ENCODE measurements at places on chromosomes 3 and 15. TPM values are rescaled to one million over a fixed set of nuclear protein-coding genes. Genes with fewer than 3 reads are reported as not detected.

The IL17RD gene
- not detected for polyA plus RNA-seq

The CRTC3 gene
- 30.9 TPM for polyA plus RNA-seq

The COMMD2 gene
- 70.8 TPM for polyA plus RNA-seq

The ASB14 gene
- polyA plus RNA-seq, result 0.55 TPM

The PLA2G4D gene
- not detected for polyA plus RNA-seq

The ATP13A4 gene
- polyA plus RNA-seq, result not detected

The DNAJA4 gene
- polyA plus RNA-seq, result 5.3 TPM

The PLSCR2 gene
- polyA plus RNA-seq, result not detected
